ENCODE measurements at places on chromosomes 5 and 9. TPM values are rescaled to one million over a fixed set of nuclear protein-coding genes. Genes with fewer than 3 reads are reported as not detected.

GRCh38 chr5:87113861-87114260, 153.8 kb upstream of the RASA1 start:
- no peak for DNase-seq

The CD274 gene
- total RNA-seq = 1.7 TPM

The DEPDC1B gene
- total RNA-seq = 13.2 TPM

DNA sequence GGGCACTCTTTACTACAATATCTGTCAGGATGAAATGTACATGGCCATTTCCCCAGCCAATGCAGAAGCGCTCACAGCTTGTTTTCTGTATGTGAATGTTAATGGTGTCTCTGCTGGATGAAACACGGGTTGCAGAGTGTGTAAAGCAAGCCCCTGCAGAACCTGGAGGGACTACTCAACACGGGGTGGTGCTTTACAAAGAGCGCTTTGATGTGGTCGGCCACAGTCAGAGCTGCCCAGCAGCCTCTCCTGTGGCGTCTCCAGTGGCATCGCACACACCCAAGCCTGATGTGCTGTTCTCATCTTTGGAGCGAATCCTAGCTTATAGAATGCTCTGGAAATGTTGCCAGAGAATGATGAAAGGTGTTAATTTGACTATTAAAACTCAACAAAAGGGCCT, 162.7 kb upstream of the NFIL3 start:
- no peak for DNase-seq

DNA sequence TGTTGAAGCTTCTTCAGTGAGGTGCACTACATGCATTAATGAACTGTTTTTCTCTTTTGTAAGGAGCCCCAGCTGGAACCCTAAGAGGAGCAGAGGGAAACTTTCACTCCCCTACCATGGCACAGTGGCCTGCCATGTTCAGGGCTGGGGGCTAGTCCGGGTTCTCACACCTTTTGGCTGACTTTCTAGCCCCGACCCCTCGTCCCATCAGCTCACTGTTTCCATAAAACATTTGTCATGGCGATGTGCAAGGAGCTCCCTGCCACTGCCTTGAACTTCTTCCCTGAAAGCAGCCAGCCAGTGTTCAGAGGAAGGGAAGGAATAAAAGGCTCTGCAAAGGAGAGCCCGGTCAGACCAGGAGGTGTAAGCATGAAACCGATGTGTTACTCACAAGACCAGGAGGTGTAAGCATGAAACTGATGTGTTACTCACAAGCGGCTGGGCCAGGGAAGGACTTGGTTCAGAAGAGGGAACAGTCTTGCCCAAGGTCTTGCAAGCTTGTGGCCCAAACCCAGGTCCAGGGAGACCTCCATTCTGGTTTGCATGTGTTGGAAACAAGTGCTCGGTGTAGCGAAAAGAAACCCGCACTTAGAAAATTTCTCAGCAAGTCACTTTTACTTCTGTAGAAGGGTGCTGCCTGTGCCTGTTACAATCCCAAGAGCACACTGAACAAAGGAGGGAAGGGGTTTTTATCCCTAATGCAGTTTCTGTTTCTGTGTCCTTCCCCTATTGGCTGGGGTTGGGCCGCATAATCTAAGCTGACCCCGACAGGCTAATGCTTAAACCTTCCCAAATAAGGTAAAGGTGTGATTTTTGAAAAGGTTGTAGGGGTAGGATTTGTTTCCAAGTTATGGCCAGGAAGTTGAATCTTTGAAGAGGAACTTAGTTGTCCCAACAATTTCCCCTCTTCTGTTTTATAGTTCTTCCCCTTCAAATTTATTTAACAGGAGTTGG, 3.4 kb upstream of the ABO start:
- DNase-seq = no peak

- no peak for DNase-seq
Measured at GRCh38 chr9:79945495-79945894, 373.7 kb downstream of the TLE4 start.

The ACOT12 gene
- total RNA-seq = 6.5 TPM

GRCh38 chr5:87361031-87361445, 51.7 kb downstream of the CCNH start:
- DNase-seq = no peak

DNA sequence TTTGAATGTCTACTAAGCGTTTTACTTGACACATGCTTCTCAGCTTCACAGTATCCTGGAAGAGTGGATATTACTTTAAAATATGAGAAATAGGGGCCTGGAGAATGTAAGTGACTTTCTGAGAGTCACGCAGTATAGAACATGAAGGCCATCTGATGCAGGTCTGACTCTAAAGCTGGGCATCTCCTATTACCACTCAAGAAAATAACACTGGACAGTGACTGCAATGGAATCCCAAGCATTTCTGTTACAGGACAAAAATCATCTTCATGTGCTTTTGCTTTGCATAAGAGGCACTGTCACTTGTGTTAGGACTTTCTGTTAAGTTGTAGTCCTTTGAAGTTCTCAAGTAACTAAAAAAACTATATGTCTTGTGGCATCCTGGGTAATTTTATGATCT, 335.5 kb downstream of the FBXL7 start:
- DNase-seq = no peak

DNA sequence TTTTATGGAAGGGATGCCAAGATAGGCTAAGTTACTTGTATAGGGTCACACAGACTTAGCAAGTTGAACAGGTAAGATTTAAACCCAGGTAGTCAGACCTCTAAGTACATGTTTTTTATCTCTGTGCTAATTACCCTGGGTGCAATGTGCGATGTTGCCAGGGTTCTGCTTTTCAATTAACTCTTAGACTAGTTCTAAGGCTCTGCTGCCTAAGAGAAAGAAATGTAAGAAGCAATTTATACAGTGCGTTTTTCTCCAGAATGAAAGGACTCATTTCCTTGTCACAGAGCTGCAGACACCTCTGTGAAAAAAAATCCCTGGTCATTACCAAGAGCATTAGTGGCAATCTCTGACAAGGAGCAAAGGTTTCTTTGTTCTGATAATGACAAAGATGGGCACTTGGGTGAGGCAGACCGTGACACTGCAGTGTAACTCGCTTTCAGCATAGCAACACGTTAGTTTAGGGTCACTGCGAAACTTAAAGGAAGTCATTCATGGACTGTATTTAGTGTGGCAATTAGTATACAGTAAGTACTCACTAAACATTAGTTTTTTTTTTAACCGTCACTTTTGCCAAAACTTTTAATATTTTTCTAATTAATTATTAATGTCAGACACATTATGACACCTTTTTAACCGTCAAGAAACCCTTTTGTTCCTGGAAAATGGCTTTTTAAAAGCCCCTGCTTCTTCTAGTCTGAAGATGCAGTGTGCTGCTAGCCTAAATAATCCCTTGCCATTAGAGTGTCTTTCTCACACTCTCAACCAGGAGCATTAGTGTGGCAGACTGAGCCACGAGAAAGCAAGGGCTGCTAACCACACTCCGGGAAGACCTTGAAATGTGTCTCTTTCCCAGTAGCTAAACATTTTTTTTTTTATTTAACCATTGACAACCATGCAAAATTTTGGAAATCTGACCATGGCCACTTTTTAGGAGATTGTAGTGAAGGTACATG, 520.0 kb upstream of the C9orf72 start:
- no peak for DNase-seq

DNA sequence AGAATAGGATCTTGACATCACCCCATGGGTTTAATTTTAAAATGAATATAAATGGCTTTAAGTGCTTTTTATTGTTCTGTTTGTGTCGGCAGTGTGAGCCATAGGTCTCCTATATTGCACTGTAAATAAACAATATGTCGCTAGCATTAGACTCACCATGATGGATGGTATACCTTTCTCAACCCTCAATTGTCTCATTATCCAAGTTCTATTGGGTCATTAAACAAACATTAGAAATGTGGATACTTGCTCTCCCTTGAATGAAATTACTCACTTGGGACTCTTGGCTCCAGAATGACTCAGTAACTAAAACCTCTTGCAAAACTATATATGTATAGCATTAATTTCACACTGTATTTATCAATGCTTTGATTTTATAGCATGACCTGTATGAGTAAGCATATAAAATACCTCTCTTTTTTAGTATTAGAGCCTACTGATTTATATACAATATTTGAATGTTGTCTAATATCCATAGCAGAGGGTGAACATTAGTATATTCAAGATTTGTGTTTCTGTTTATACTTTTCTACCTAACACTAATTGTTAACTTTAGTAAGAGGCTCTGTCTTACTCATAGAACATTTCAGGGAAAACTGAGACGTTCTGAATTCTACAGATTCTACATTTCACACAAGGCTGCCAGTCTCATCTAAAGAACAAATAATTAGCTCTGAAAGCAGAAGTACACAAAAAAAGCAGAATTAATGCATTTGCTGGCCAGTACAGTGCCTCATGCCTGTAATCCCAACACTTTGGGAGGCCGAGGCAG, 303.8 kb upstream of the PRR16 start:
- DNase-seq = no peak

GRCh38 chr5:10999714-11000113, 238.7 kb upstream of the DAP start:
- DNase-seq = no peak

GRCh38 chr5:151591144-151591819, at the start of gene FAT2:
Gene FAT2 (minus strand): TSS chr5:151591331. CDS start chr5:151568931, 22,400 bp downstream.
- DNase-seq = no peak

The NR4A3 gene
- total RNA-seq = 1.0 TPM

DNA sequence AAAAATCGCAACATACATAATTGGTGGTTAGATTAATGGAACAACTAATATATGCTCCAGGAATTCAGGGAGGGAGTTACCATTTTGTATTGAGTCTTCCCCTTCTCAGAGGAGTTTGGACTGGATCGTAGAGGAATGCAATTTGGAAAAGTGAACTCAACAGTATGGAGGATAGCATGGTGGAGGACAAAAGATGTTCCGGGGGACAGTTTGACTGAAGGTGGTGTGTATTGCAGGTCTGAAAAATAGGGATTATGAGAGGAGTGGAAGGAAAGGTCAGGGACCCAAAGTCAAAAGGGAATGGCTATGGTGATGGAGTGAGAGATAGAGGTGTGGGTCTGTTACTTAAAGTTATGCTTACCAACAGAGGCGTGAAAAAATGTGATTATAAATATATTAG, 1.5 kb downstream of the DNAJC21 start:
- DNase-seq = no peak

DNA sequence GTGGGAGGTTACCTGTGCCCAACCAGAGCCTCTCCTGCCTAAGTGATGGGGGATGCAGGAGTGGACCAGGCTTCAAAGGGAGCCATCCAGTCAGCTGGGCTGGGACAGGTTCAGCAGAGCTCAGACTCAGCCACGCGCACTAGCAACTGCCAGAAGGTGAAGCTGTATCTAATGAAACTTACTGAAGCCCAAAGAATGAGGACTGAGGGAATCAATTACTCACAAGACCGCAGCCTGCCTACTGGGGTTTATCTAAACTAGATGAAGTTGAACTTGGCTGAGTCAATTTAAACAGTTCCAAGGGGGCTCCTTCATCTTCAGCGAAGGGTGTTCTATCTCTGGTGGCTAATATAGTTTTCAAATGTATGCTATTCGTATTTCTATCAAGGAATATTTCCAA, 11.4 kb downstream of the HAND1 start:
- DNase-seq = no peak

- DNase-seq = no peak
Measured at GRCh38 chr5:154970759-154971158, 29.9 kb downstream of the MRPL22 start.

GRCh38 chr5:142046191-142046590, 33.4 kb upstream of the GNPDA1 start:
- DNase-seq = no peak

The CAMK4 gene
- 5.2 TPM for total RNA-seq

GRCh38 chr9:111740739-111741138, 54.0 kb downstream of the SHOC1 start:
- no peak for DNase-seq

DNA sequence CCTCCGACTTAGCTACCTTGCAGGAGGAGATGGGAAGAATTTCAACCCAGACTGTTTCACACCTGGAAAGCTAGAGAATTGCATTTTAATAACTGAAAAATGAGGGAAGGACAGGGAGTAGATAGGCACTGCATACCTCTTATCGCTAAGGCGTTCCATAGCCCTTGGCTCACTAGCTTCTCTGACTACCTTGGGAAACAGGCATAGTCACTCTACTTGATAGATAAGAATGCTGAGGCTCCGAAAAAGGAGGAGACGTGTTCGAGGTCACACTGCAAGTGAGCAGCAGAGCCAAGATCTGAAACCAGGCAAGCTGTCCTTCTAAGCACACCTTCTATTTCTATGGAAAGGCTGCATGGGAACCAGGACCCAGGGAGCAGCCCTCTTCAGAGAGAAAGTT, 168.9 kb downstream of the CRB2 start:
- no peak for DNase-seq

All from Peyer's patch (tissue), 4 donors.